ENCODE measurements at places on chromosomes 16 and 17. TPM values are rescaled to one million over a fixed set of nuclear protein-coding genes. Genes with fewer than 3 reads are reported as not detected.

The GP1BA gene
- not detected for total RNA-seq

The SLC52A1 gene
- not detected for total RNA-seq

The TBC1D3B gene
- total RNA-seq, result 6.0 TPM

The MPV17L gene
- total RNA-seq, result 10.1 TPM

The MRM3 gene
- total RNA-seq, result 13.4 TPM

The SYCE1L gene
- 2.3 TPM for total RNA-seq

The GNAO1 gene
- 12.7 TPM for total RNA-seq

The CHST5 gene
- total RNA-seq, result 0.63 TPM

The PRSS27 gene
- total RNA-seq, result 0.52 TPM

The ZNF597 gene
- 2.3 TPM for total RNA-seq

The C17orf100 gene
- 3.3 TPM for total RNA-seq

All from mucosa of gallbladder (tissue), 1 donor.